ENCODE measurements at places on chromosomes 3 and 15.

- DNase-seq = peak; percentile 49
Measured at GRCh38 chr3:104273046-104273649, 1093.6 kb upstream of the ALCAM start.

- no peak for DNase-seq
Measured at GRCh38 chr3:140052771-140053702, 118.1 kb downstream of the CLSTN2 start.

GRCh38 chr15:70435369-70435768 is 328.0 kb downstream of the UACA start:
- no peak for DNase-seq

DNA sequence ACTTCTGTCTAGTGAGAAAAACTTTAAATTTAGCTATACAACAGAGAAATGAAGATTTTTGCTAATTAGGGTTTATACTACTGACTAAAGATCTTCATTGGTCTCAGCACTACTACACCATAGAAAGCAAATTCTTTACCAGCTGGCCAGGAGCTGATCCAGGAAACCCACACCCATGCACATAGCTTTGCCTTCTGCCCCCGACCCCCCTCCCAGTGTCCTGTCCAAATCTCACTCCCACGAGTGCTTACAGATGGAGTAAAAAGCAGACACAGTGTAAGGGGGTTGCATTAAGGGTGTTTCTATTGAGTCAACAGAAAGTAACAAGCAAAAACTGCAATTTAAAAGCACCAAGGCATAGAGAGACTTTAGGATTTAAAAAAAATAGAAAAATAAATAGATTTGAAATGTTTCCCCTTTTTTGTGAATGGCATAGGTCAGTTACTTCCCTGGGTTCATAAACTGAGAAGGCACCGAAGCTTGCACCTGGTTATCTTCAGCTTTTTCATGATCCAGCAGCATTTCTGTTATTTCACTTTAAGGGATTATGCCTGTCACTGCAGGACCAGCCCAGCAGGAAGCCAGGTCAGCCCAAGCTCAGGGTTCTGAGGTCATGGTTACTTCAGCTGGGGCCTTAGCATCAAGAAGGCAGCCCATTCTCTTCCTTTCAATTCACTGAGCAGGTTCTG is 124.3 kb downstream of the CTNNB1 start:
- DNase-seq = no peak

DNA sequence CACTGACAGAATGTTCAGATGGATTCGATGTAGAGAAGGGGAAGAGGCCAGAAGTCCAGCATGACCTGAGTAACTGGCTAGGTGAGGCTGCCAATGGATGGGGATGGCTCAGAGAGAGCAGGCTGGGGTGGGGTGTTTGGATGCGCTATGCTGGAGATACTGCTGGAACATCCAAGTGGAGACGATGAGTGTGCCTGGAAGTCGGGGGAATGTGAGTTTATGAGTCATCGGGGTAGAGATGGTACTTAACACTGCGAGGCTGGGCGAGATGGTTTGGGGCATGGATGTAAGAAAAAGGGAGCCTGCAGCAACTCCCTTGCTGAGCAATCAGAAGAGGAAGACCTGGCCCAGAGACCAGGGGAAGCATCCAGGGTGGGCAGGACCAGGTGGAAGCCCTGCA is 180.7 kb downstream of the SLCO3A1 start:
- no peak for DNase-seq

- DNase-seq = no peak
Measured at GRCh38 chr3:128260275-128260674, 107.0 kb downstream of the EEFSEC start.

GRCh38 chr15:47412802-47413201 is 304.5 kb upstream of the SEMA6D start:
- DNase-seq = no peak

DNA sequence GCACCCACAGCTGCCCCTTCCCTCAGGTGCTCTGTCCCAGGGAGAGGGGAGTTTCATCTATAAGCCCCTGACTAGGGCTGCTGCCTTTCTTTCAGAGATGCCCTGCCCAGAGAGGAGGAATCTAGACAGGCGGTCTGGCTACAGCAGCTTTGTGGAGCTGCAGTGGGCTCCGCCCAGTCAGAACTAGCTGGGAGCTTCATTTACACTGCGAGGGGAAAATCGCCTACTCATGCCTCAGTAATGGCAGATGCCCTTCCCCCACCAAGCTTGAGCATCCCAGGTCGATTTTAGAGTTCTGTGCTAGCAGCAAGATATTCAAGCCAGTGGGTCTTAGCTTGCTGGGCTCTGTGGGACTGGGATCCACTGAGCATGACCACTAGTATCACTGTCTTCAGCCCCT is 181.2 kb upstream of the RARB start:
- peak; percentile 10 for DNase-seq

- DNase-seq = peak; percentile 47
Measured at GRCh38 chr3:40191850-40192448, 117.6 kb upstream of the EIF1B start.

DNA sequence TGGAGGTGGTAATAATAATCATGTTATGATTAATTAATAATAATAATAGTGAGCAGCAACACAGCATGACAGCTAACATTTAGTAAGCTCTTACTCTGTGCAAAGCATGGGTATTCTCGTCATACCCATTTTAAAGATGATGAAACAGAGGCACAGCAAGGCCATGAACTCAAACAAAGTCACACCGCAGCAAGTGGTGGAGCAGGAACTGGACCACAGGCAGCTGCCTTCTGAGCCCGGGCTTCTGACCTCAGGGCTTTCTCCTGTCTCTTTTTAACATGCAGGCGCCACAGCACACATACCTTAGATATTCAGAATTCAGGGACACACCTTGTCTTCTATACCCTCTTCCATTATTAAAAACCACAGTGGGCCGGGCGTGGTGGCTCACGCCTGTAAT is 50.7 kb upstream of the SPATA12 start:
- no peak for DNase-seq

- peak; percentile 88 for DNase-seq
Measured at GRCh38 chr3:8845641-8846040, 76.2 kb upstream of the OXTR start.

DNA sequence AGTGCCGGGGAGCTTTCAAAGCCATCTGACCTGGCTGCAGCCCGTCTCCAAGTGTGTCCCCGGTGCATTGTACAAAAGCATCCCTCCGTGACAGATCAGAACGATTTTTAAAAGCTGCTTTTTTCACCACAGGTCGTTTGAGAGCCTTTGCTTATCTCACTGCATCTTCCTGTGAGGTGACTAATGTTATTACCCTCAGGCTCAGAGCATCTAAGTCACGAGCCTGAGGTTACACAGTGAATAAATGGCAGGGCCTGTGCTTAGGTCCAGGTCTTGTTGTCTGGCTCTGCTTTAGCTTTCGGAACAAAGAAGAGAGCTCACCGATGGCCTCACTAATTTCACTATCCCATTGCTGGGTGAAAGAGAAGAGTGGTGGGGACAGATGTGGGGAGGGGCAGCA is 83.3 kb downstream of the SEC22A start:
- peak; percentile 42 for DNase-seq

DNA sequence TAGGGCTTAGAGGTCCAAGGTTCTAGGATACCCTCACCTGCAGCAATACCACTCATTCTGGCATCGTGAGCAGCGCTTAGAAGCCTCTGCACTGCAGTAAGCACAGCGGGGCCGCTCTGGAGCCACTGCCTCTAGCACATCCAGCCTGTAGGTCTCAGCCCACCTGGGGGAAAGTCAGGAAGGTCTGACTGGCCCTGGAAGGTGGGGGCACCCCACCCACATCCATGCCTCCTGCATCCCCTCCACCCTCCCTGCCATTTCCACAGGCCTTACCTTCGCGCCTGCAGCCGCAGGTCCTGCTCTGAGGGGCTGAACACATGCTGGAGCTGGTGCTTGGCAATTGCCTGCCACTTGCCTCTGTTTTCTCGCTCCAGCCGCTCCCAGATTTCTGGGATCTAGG is 901 bp upstream of the RASSF1 start:
- no peak for DNase-seq

DNA sequence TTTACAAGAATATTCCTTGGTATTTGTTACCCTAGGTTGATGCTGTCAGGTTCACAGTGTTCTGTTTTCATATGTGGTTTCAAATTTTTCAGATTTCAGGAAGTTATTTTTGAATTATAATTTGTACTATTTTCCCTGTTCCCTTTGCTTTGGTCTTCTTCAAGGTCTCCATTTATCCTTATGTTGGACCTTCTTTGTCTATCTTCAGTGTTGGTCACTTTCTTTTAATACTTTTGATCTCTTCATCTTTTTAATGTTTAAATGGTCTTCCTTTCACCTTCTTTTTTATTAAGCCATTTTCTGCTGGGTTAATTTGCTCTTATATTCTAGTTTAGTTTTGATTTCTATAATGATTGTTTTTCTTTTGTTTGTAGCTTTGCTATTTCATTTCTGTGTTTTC is 61.3 kb downstream of the KLHL25 start:
- DNase-seq = no peak

GRCh38 chr3:64892671-64893309 is 205.0 kb upstream of the ADAMTS9 start:
- no peak for DNase-seq

DNA sequence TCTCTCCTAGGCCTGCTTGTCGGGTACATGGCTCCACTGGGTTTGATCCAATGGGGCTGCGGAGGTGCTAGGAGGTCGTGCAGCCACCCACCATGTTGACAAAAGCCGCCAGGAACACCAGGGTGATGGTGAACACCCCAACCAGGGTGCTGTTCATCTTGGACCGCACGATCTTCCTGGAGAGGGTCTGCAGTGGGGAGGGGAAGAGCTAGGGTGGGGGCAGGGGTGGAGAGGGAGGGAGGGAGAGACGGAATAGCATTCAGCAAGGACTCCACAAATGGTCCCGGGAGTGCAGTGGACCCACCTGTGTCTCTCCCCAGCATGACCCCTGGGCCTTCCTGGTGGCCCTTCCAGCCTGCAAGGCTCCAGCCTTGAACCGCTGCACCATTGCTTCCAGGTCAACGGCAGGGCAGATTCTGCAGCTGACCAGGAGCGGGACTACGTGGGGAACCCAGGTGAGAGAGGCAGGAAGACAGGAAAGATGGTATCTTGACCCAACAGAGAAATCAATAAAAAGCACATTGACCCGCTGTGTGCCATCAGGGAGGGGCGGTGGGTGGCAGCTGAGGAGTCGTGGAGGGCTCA is 102.3 kb downstream of the SEC22A start:
- DNase-seq = no peak

DNA sequence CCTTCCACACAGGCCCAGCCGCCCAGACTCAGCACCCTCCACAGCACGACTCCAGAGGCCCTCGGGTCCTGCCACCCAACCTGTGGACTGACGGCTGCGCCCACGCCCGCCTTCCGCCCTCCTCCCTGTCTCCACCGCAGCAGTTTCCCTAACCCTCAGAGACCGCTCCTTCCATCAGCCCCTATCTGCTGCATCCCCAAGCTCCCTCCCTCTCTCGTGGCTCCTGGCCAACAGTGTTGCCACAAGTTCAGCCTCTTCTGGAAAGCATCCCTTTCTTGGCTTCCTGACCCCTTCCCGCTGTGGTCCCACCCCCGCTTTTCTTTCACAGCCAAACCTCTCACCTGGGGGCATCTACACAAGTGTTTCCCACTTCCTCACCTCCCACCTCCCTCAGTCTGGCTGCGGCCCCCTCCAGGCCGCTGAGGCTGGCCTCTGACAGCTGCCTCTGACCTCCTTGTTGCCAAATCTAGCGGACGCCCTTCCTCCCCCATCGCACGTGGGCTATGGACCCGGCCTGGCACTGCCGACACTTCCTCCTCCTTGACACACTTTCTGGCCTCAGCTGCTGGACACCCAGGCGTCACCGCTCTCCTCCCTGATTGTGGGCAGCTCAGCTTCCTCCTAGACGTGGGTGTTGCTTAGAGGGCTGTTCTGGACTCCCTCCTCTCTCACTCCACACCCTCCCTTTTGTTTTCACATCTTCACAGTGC is 168.8 kb upstream of the TLE3 start:
- no peak for DNase-seq

DNA sequence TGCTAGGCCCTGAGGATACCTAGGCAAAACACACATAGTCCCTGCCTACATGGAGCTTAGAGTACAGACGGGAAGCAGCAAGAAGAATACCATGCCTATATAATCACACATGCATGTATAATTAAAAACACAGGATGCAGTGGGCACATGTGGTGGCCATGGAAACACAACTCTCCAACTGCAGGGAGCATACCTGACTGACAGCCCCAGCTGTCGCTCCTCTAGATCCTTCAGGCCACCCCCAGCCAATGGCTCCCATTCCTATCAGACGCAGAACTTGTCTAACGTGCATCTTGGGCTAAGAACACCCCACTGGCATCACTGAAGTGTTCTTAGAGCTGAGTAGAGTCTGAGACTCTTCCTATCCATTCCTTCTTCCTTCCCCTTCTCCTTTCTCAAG is 125.5 kb upstream of the FRMD4B start:
- no peak for DNase-seq

DNA sequence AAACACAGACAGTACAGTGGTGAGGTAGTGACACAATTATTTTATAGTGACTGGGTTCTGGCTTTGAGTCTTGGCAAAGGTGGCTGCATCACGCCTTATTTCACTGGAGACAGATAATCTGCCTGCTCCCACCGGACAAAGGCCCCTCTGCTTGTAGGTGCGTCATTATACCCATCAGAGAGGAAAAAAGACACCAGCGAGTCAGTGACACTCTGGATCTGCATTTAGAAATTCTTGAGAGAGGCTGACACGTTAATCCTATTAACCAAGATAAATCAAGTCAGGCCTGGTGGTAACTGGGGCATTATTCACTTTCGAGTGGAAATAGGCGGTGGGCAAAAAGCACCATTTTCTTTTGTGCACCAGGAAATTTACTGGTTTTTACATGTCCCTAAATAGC is 76.2 kb downstream of the NR2F2 start:
- DNase-seq = no peak

GRCh38 chr15:93024293-93024692 is 64.7 kb downstream of the RGMA start:
- no peak for DNase-seq

- no peak for DNase-seq
Measured at GRCh38 chr3:37668431-37668817, 193.3 kb upstream of the CTDSPL start.

DNA sequence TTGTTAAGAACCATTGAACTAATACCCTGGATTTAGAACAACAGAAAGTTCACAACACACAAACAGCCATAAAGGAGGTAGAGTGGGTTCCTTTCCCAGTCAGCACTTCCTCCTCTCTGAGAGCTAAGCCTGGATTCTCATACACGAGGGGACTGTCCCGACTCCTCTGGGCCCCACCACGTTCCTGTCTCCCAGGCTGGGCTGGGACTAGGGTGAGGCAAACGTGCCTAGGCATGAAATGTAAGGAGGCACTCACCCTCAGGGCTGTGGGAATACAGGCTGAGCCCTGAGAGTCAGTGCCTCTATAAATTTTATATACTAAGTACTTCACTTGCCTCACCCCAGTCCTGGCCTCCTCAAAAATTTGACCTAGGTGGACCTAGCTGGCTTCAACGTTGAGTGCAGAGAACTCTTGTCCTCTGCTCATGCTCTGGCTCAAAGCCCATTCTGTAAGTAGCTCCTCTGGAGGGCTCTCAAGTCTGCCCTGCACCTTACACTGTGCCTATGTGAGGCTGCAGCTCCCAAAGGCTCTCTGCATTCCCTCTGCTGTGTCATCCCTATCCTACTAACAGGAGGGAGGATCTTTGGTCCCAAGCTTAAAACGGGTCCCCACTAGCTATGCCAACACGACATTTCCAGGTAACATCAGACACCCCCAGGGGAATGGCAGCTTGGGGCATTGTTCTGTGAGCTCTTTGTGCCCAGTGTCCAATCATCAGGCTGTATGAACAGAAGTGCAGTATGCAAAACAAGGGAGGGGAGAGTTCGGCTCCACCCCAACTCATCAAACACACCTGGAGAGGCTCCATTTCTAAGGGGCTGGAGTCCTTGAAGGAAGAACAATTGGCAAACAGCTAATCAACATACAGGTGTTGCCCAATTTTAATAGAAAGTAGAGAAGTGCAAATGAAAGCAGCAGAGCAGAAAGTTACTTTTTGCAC is 233.2 kb downstream of the RPLP1 start:
- DNase-seq = no peak
